ENCODE measurements at places on chromosomes 7 and 10. TPM values are rescaled to one million over a fixed set of nuclear protein-coding genes. Genes with fewer than 3 reads are reported as not detected.
A peak's percentile ranks its signal among the peaks of the same experiment; 100 is the strongest.

DNA sequence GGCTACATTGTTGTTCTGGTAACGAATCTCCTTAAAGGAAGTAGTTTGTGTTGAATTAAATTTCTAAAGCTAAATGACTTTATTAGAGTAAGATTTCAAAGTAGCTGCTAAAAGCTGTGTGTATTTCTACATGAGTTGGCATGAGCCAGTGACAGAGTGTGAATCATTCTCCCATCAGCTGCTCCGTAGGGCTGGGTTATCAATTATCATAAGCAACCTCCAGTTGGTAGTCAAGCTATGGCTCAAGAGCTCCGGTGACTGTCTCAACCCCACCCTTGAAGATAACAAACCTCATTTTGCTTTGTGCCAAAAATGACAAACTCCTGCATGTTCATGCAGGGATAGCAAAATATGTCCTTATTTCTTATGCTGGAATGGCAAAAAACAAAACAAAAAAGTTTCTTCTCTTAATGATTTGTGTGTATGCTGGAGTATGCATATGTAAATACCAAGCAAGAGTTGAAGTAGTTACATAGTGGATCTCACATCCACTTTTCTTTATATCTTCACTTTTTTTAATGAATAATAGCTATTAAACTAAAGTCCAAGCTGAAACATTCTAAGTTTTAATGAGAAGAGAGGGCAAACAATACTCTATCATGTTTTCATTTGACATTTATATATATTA is 249.4 kb downstream of the CACNA2D1 start:
- no peaks in the 10 kb centered on the region for H3K36me3 ChIP-seq
- H3K4me3 ChIP-seq: no peak overlapping the region
- no peak for DNase-seq
- H3K4me1 ChIP-seq: no peaks in the 10 kb centered on the region
- H3K27ac ChIP-seq: no peak overlapping the region

ANKRD26 gene
- 5.8 TPM for total RNA-seq

DDX50 gene
- 63.0 TPM for total RNA-seq

GRCh38 chr7:4866528-4867496 is 5.0 kb upstream of the PAPOLB start:
- peaks cover 49% of the 10 kb centered on the region for H3K27me3 ChIP-seq
- peaks cover 4% of the 10 kb centered on the region for H3K4me1 ChIP-seq
- DNase-seq: no peak
- no peak overlapping the region for H3K27ac ChIP-seq

DNA sequence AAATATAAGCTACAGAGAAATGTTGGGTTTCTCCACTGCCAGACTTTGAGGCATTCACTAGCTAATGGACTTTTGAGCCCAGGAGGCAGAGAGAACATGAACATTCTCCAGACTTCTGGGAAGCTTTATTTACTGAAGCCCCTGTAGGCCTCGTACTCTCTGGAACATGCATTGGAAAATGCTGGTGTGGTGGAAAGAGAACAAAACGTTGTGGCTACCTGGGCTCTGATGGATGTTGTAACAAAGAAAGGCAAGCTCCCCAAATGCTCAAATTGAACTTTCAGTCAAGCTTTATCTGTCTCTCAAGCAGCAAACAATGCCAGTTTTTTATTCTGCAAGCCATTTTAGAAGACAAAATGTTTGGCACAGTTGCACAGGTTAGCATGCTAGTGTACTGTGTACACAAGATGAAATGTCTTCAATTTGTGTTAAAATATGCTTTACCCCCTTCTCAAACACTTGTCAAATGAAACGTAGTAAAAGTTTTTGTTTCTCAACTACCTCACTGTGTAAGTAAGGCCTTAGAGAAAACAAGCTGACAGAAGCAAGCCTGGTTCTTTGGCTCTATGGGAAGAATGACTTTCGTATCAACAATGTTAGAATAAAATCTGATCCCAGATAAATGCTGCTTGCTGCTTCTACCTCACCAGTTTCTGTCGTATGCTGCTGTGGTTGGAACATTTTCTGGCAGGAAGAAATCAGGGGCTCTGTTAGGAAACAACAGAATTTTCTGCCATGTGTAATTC is 71.0 kb upstream of the CC2D2B start:
- H3K27me3 ChIP-seq: no peaks in the 10 kb centered on the region
- H3K27ac ChIP-seq: peak overlapping the region; percentile 82
- H3K36me3 ChIP-seq: peaks cover 12% of the 10 kb centered on the region
- H3K4me1 ChIP-seq: peaks cover 59% of the 10 kb centered on the region

- no peaks in the 10 kb centered on the region for H3K36me3 ChIP-seq
- no peak overlapping the region for H3K4me3 ChIP-seq
- DNase-seq: no peak
- H3K4me1 ChIP-seq: no peaks in the 10 kb centered on the region
These were observed 37.9 kb downstream of the PNLIPRP3 start for GRCh38 chr10:116465546-116465945.
